Ovary (tissue), 10 donors: ENCODE measurements at places on chromosomes 6 and 20. TPM values are rescaled to one million over a fixed set of nuclear protein-coding genes. Genes with fewer than 3 reads are reported as not detected.

Gene CAP2
- 4.5 TPM for total RNA-seq

- no peak for DNase-seq
Measured at GRCh38 chr6:10513544-10513943, 7.6 kb upstream of the GCNT2 start.

Gene TP53TG5
- total RNA-seq, result not detected

Gene ZGPAT
- total RNA-seq, result 18.3 TPM

Gene BMP2
- total RNA-seq, result 2.1 TPM

Gene TLDC2
- total RNA-seq, result not detected

- DNase-seq, result no peak
Measured at GRCh38 chr6:154414021-154414813, 57.6 kb upstream of the IPCEF1 start.

Gene C20orf202
- total RNA-seq, result 0.38 TPM

GRCh38 chr6:8481727-8482126 is 46.4 kb upstream of the SLC35B3 start:
- no peak for DNase-seq

DNA sequence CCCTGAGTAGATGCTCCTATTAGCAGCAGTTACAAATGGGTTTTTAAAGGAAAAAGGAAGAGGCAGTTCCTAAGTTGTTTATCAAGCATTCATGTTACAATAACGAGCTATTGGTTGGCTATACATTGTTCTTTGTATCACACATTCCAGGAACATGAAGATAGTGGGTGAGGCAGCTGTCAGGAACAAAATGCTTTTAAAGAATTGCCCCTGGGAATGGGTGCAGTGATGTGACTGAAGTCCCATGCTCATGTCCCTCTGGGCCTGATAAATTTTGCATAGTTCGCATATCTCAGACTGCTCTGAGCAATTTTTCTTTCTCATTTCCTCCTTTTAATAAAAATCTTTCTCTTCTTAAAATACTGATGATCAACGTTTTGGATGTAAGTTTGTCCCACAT is 3.7 kb downstream of the ENPP1 start:
- no peak for DNase-seq

Gene PACSIN1
- total RNA-seq, result 0.35 TPM

Gene SMOC2
- 84.4 TPM for total RNA-seq

- no peak for DNase-seq
Measured at GRCh38 chr6:100506651-100507050, 41.9 kb upstream of the SIM1 start.

GRCh38 chr20:16437387-16437996 is 135.8 kb downstream of the KIF16B start:
- DNase-seq, result no peak

- no peak for DNase-seq
Measured at GRCh38 chr6:106757722-106758467, 128.5 kb downstream of the QRSL1 start.

Gene ADRM1
- 56.3 TPM for total RNA-seq

Gene MTG2
- 34.3 TPM for total RNA-seq

DNA sequence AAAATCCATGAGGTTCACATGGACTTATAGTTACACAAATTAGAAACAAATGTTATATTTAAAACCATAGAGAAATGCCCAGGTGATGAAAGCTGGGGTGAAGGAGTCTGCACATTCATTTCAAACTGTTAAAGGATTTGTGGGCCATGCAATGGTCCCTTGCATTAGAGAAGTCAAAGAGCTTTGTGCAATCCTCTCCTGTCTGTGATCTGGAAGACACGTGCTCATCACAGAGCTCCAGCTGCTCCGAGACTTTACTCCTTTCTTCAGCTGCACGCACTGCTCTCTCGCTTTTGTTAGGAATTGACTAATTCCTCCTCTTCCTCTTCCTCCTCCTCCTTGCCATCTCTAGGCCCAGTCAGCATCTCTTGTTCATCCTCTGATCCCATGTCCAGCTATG is 4.1 kb upstream of the AIF1 start:
- no peak for DNase-seq

- no peak for DNase-seq
Measured at GRCh38 chr20:47921408-47921807, 136.1 kb upstream of the SULF2 start.

Gene MICA
- total RNA-seq, result 23.7 TPM

Gene TNF
- 0.56 TPM for total RNA-seq

Gene ADGB
- total RNA-seq, result not detected
